ENCODE measurements at places on chromosomes 16 and 17. TPM values are rescaled to one million over a fixed set of nuclear protein-coding genes. Genes with fewer than 3 reads are reported as not detected.

Gene NCOR1
- total RNA-seq, result 121 TPM

Gene DYNLL2
- total RNA-seq, result 24.9 TPM

Gene HBQ1
- 2.7 TPM for total RNA-seq

Gene SLX1A
- 10.9 TPM for total RNA-seq

Gene TRPV3
- 0.16 TPM for total RNA-seq

Gene SLC16A5
- 7.1 TPM for total RNA-seq

Gene KRTAP2-2
- total RNA-seq, result not detected

Gene PRAC1
- total RNA-seq, result not detected

DNA sequence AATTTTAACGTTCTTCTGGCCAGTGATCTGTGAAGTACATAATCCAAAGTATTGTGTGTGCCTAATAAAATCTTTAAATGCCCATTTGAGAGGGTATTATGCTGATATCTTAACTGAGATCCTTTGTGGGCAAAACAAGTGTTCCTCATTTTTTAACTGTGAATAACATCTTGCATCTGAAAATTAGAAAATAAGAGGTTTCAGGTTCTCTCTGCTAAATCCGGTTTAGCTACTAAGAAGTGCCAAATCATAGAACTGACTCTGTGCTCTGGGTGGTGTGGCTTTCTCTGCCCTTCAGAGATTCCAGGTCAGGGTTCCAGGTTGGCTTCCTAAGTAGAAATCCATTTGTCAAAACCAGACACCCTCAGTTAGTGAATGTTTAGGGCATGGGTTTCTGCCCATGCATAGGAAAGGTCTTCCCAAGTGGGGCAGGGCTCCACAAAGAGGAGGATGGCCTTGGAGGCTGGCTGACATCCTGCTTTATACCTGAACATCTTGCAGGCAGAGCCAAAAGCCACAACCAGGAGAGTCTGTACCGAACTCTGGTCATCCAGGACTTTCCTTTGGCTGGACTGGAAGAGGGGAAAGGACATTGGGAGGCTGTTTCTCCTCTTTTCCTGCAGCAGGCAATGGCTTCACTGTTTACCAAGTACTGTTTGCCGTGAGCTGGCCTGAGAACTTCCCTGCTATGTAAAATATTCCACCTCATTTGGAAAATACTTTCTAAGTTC is 8.5 kb downstream of the ALDH3A2 start:
- no peak overlapping the region for H3K27ac ChIP-seq
- H3K4me1 ChIP-seq, result no peaks in the 10 kb centered on the region
- H3K27me3 ChIP-seq, result no peaks in the 10 kb centered on the region
- H3K36me3 ChIP-seq, result no peaks in the 10 kb centered on the region

DNA sequence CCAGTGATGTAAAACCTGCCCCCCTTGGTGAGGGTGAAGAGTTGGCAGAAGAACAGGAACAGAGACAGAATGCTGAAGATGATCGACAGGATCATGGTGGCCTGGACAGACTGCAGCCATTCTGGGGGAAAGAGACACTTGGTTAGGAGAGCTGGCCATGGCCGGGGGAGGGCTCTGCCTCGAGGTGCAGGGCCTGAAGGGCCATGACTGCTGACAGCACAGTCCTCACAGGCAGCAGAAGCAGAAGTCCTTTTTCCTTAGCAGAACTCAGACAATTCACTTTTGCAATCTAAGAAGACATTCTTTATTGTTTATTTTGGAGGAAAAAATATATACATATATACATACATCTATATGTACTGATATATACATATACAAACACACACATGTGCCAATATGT is 25.6 kb downstream of the PMP22 start:
- DNase-seq, result no peak
- H3K27ac ChIP-seq, result no peak overlapping the region
- no peaks in the 10 kb centered on the region for H3K27me3 ChIP-seq
- H3K4me1 ChIP-seq, result no peaks in the 10 kb centered on the region

DNA sequence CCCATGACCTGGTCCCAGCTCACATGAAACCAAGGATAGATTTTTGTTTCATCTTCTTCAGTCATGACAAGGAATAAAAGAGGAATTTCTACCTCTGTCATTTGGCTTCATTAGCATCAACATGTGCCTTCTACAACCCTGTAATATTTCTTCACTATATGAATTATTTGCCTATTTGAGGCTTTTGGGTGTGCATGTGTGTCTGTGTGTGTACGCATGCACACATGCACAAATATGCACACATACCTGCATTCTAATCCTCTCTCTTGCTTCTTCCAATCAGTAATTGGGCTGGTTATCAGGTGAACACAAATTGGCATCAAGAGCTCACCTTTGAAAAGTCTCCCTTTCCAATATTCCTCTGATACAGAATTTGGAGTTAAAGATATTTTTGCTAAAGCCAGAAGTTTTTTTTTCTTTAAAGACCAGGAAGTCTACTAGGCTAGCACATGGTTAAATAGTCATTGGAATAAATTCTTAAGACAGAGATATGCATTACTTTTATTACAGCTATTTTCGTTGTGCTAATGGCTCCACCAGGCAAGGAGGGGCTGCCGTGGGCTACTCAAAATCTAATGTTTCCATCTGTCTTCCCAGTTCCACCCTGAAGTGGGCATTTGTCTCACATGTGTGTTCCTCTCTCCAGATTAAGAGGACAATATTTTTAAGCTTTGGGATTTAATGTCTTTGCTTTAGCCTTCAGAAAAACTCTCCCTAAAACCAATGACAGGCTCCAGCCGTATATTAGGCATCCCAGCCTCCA is 547.2 kb upstream of the CDH5 start:
- no peak overlapping the region for H3K4me3 ChIP-seq
- no peak overlapping the region for H3K27ac ChIP-seq
- no peak for DNase-seq
- H3K4me1 ChIP-seq, result no peaks in the 10 kb centered on the region
- peaks cover 2% of the 10 kb centered on the region for H3K27me3 ChIP-seq

- H3K27me3 ChIP-seq, result no peaks in the 10 kb centered on the region
- H3K4me3 ChIP-seq, result no peak overlapping the region
- no peak for DNase-seq
These were observed 52.1 kb upstream of the GNG13 start for GRCh38 chr16:852451-853185.

DNA sequence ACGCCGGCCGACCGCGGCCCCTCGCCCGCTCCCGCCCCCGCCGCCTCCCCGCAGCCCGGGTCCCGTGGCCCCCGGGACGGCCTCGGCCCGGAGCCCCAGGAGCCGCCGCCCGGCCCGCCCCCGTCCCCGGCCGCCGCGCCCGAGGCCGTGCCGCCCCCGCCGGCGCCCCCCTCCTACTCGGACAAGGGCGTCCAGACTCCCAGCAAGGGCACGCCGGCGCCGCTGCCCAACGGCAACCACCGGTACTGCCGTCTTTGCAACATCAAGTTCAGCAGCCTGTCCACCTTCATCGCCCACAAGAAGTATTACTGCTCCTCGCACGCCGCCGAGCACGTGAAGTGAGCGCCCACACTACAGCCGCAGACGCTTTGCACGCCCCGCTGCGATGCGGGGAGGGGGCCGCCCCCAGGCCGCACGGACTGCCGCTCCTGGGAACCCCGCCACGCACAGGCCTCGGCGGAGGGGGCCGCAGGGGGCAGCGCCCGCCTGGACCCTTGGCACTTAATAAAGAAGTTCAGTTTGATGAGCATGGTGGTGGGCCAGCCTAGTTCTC is 35.5 kb upstream of the ZC3H18 start:
- H3K27ac ChIP-seq, result no peak overlapping the region
- peak overlapping the region; percentile 28 for H3K4me3 ChIP-seq
- peak; percentile 29 for DNase-seq
- peaks cover 12% of the 10 kb centered on the region for H3K27me3 ChIP-seq
- peaks cover 12% of the 10 kb centered on the region for H3K4me1 ChIP-seq

GRCh38 chr16:83420206-83420760 is 387.5 kb upstream of the HSBP1 start:
- no peak overlapping the region for H3K27ac ChIP-seq
- peak; percentile 35 for DNase-seq
- H3K27me3 ChIP-seq, result no peaks in the 10 kb centered on the region
- H3K4me3 ChIP-seq, result no peak overlapping the region

- peaks cover 8% of the 10 kb centered on the region for H3K4me1 ChIP-seq
- no peak for DNase-seq
- no peaks in the 10 kb centered on the region for H3K27me3 ChIP-seq
- no peak overlapping the region for H3K27ac ChIP-seq
These were observed 223.9 kb downstream of the ZFHX3 start for GRCh38 chr16:72824027-72824426.

DNA sequence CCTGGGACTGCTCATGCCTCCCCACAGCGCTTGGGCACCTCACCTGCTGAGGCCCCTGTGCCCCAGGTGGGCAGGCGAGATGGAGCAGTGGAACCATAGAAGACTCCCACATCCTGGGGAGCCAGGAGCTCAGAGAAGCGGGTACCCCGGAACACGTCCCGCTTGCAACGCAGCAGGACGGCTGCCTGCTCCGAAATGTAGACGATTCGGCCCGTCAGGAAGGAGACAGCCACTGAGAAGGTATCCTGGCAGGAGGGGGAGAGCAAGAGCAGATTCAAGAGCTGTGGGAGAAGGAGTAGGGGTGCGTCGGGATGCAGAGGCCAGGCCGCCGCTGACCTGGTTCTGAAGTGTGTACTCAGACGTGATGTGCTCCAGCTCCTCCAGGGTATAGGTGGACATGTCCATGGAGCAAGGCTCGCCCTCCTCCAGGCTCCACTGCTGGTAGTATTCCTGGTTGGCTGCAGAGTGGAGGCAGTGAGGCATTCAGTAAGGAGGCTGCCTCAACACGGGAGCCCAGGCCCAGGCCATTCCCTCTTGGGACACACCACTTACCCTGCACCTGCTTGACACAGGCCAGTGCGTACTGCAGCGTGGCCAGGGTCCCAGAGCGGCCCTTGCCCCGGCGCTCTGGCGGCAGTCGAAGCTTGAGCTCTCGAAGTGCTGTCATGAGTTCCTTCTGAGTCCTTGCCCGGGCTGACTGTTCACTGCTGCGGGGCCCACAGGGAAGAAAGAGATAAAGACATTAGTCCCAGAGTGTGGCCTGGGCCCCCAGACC is 2.6 kb downstream of the PER1 start:
- H3K27me3 ChIP-seq, result no peaks in the 10 kb centered on the region
- H3K36me3 ChIP-seq, result peaks cover 3% of the 10 kb centered on the region

DNA sequence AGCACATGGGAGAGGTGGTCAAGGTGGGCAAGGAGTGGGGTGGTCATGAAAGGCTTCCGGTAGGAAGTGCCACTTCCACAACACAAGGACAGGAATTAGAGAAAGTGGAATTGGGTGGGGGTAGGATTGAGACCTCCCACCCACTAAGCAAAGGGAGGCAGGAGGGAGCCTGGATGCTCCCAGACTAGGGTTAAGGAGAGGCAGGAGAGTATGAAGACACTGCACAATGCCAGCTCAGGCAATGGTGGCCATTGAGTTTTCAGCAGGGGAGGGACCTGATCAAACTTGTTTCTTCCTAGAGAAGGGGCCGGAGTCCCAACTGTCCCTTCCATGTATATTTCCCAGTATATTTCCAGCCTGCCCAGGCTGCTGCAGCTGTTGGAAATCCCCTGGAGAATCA is 3.1 kb upstream of the RAB11FIP4 start:
- H3K27me3 ChIP-seq, result peaks cover 11% of the 10 kb centered on the region
- H3K4me1 ChIP-seq, result no peaks in the 10 kb centered on the region
- no peak for DNase-seq

DNA sequence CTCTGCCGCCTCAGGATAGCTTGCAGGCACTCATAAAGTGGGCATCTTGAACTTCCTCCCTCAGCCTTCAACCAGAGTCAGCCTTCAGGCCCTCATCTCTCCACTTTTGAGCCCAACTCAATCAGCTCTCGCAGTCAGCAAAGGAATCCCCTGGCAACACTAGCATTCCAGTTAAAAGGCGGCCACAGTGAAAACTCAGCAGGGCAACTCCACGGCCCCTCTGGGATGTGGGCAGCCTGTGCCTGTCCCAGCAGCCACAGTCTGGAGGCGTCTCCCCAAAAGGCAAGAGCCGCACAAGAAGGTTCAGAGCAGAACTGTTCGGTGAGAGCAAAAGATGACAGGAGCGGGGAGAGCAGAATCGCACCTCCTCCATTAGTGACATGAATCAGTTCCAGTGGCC is 9.0 kb downstream of the TMEM11 start:
- no peaks in the 10 kb centered on the region for H3K36me3 ChIP-seq
- no peaks in the 10 kb centered on the region for H3K27me3 ChIP-seq
- peaks cover under 1% of the 10 kb centered on the region for H3K4me1 ChIP-seq
- no peak overlapping the region for H3K27ac ChIP-seq

DNA sequence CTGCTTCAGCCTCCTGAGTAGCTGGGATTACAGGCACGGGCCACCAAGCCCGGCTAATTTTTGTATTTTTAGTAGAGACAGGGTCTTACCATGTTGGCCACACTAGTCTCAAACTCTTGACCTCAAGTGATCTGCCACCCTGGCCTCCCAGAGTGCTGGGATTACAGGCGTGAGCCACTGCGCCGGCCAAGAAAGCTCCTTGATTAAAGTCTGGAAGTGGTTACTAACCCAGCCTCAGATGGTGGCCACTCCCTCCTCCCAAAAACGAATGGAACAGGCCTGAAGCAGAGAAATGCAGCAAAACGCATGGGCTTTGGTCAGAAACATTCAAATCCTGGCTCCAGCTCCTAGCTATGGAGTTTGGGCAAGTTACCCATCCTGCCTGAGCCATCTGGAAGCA is 11.3 kb downstream of the FKBP10 start:
- DNase-seq, result no peak
- peaks cover 15% of the 10 kb centered on the region for H3K36me3 ChIP-seq
- no peak overlapping the region for H3K27ac ChIP-seq
- H3K4me1 ChIP-seq, result no peaks in the 10 kb centered on the region

DNA sequence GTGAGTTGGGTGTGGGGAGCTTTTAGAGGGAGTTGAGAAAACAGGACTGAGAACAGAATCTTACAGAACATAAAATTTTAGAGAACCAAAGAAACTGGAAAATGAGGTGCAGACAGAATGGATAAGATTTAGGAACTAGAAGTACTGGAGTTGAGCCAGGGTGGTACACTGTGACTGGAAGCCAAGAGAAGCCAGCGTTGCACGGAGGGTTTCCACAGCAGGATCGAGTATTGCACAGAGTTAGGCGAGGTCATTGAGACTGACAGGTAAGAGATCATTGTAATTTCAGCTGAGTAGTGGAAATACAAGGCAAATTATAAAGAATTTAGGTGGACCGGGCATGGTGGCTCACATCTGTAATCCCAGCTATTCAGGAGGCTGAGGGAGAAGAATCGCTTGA is 6.6 kb downstream of the GSDMA start:
- no peak for DNase-seq
- H3K4me1 ChIP-seq, result no peaks in the 10 kb centered on the region
- no peak overlapping the region for H3K27ac ChIP-seq
- H3K36me3 ChIP-seq, result no peaks in the 10 kb centered on the region
- H3K4me3 ChIP-seq, result no peak overlapping the region

- no peaks in the 10 kb centered on the region for H3K27me3 ChIP-seq
- H3K4me3 ChIP-seq, result no peak overlapping the region
These were observed 68.7 kb downstream of the CRISPLD2 start for GRCh38 chr16:84888450-84888849.

DNA sequence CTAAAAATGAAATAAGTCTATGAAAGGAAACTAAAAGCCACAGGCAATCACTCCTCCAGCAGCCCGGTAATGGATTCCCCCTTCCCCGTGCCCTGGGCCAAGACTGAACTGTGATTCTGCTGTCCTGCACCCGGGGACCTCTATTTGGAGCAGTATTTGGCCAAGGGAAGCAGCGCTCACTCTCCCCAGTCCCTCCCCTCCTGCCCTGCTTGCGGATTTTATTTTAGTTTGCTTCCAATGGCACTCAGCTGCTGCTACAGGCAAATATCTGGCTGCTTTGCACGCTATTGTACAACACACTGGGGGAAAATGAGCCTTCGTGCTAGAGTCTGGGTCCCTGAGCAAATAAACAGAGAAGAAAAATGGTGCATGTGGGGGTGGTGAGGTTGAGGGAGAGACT is 975.7 kb upstream of the RBFOX1 start:
- no peaks in the 10 kb centered on the region for H3K4me1 ChIP-seq
- DNase-seq, result no peak
- no peak overlapping the region for H3K4me3 ChIP-seq
- no peak overlapping the region for H3K27ac ChIP-seq
- no peaks in the 10 kb centered on the region for H3K36me3 ChIP-seq
- H3K27me3 ChIP-seq, result no peaks in the 10 kb centered on the region
